NCI-H460 (cell line): ENCODE measurements at places on chromosomes 12 and 14. TPM values are rescaled to one million over a fixed set of nuclear protein-coding genes. Genes with fewer than 3 reads are reported as not detected.

CLEC9A gene
- total RNA-seq: not detected in 2 replicates

TBC1D30 gene
- total RNA-seq: 6.3 and 6.6 TPM in 2 replicates

- no peak for DNase-seq
Observed at GRCh38 chr14:62289471-62289870, 527.3 kb downstream of the SNAPC1 start.

TPH2 gene
- not detected in 2 replicates for total RNA-seq
